ENCODE measurements at places on chromosomes 16 and 17.

DNA sequence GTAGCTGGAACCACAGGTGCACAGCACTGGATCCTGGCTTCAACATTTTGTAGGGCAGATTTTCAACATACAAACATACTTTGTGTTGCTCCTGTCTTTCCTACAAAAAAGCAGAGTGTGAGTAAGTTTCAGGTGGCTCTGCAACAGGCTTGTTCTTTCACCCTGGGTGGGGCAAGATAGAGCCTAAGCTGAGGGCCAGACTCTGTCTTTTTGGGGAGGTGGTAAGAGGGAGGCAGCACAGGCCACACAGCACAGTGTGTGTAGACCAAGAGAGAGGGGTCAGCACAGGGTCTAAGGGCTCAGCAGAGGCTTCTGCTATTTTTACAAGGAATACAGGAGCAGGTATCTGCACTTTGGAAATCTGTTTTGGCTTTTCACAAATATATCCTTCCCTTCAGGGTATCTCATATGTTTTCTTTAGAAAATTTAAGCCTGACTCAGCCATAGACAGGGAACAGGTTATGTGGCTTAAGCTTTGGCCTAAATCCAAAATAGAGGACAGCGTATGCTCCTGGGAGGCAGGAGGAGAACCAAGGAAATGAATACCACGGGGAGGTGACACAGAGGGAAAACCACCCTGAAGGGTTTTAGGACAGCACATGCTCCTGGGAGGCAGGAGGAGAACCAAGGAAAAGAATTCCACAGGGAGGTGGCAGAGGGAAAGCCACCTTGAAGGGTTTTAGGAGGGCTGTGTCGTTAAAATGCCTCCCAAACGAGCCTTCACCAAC is 21.6 kb downstream of the EMC8 start:
- DNase-seq, result no peak

- DNase-seq, result no peak
Observed at GRCh38 chr16:87114832-87115231, 202.4 kb downstream of the C16orf95 start.

DNA sequence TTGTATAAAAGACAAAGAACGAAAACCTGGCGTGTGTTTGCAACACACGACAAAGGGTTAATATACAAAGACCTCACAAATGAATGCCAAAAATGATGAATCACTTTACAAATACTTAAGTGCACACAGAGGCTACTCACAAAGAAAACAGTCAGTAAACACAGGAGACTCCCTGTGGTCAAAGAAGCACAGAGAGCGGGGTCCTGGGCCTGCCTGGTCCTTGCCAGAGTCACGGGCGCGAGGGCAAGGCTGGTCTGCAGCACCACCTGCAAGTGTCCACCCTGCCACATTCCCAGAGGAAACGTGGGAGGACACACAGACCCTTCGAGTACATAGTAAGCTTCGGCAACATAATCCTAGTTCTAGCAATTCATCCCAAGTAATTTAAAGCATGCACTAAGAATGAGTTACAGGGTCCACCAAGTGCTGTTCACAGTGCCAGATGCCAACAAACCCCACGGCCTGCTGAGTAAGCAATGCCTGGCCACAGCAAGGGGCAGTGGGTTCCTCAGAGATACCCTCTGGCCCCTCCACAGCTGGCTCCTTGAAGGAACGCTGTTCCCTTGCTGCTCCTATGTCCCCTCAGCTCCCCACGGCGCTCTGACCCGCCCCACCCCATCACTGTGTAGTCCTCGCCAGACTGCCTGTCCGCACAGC is 24.6 kb upstream of the FAAP100 start:
- DNase-seq, result no peak

DNA sequence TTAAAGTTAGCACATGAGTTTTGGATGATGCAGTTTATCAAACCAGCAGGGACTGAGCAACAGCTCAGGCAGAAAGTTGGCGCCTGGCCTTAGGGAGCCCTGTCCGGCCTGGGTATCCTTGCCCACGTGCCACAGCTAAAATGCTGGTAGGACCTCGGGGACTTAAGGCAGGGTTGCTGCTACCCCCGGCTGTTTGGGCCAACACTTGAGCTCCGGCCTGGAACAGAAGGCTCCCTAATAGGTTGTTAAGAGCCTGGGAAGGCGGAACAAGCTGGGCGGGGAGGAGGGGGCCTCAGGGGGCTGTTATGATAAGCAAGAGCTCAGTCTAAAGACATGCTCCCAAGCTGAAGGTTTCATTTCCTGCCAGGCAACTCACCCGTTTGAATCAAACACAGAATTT is 39.7 kb downstream of the CUEDC1 start:
- DNase-seq, result no peak

- no peak for DNase-seq
Observed at GRCh38 chr16:67865318-67865717, 7.5 kb upstream of the EDC4 start.

GRCh38 chr16:72372087-72373045 is 200.4 kb upstream of the PMFBP1 start:
- DNase-seq, result no peak

GRCh38 chr16:89051521-89052166 is 42.0 kb upstream of the ACSF3 start:
- peak; percentile 42 for DNase-seq

GRCh38 chr16:9330095-9330494 is 238.7 kb downstream of the HAPSTR1 start:
- DNase-seq, result no peak
